Activated T-helper 2 cell treated with anti-CD3 and anti-CD28 coated beads, Interferon-gamma antibody, Interleukin-2, Interleukin-4, amounts not matched to agents 10 μg/mL and 5 μg/mL and 100 μg/mL, durations not matched to agents 14 hours and 24 hours and 36 hours (primary cell): ENCODE measurements at places on chromosomes 12 and 14. TPM values are rescaled to one million over a fixed set of nuclear protein-coding genes. Genes with fewer than 3 reads are reported as not detected.
A peak's percentile ranks its signal among the peaks of the same experiment; 100 is the strongest.

Gene UNG
- 82.5 and 86.2 TPM in 2 replicates for total RNA-seq

DNA sequence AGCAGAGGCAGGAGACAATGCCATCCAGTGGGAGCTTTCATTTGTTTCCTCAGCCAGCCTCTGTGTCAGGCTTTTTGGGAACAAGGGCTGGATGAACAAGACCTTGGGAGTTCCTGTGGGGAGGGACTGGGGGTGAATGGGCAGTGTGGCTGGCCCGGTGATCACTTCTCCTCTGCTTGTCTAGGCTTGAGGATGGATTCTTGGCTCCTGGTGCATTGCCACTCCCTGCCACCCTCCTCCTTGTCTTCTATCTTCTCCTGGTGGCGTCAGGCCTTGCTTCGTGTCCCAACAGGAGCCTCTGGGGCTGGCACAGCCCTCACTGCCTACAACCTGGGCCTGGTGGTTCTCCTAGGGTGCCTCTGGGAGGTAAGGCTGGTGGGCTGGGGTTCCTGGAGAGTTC lies 25.0 kb upstream of the KCNA5 start:
- no peak for DNase-seq

DNA sequence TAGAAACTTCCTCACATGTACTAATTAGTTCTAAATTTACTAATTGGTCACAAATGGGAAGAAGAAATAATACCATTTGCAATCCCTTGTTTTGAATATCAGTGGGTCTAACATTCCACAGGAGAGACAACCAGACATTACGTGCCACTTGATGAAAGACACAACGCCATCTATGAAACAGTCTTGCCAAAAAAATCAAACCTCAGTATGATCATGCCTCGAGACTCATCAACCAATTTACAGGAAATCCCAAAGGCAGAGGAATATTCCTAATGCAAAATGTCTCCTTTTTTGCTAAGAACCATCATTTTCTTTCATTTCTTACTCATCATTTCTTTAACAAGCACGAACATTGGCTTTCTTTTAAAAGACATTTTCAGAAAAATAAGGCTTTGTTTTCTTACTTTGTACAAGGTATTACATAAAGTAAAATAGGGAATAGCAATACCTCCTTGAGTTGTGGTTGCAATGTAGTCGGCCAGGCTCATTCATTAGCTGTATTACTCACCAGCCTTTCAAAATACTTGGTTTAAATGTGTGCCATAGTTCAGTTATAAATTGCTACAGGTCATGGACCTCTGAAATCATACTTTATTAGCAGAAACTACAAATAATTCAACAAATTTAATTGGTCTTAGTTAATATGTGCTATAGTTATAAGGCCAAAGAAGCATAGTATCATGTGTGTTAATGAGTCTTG lies 436.2 kb upstream of the FLRT2 start:
- no peak for DNase-seq

DNA sequence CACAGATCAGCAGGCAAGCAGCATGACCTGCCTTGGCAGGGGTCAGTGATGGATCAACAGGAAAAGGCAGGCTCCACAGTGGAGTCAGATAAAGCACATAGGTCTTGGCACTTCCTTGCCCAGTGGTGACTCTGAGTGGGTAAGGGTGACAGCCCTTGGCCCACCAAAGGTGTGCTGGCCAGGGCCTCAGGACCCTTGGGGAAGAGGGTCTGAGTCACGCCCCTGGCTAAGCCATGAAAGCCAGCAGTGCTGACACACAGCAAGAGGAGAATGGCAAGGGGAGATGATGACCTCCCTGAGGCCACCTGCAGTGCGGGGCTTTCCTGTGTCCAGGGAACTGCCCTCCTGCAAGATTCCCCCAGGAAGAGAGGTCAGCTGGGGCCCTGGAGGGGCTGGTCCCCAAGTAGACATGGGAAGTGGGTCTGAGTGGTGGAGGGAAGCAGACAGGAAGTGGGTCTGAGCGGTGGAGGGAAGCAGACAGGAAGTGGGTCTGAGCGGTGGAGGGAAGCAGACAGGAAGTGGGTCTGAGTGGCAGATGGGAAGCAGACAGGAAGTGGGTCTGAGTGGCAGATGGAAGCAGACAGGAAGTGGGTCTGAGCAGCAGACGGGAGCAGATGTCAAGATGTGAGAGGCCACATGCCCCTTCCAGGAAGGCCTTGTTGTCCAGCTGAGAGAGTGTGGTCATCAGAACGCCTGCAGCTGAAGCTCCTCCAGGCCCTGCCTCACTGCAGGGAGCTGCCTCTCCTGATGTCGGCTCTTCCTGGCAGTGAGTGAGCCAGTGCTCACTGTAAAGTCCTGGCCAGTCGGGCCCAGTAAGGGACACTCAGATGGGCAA lies 34.8 kb downstream of the DIO3 start:
- DNase-seq = no peak

Gene SMCO3
- not detected in 2 replicates for total RNA-seq

DNA sequence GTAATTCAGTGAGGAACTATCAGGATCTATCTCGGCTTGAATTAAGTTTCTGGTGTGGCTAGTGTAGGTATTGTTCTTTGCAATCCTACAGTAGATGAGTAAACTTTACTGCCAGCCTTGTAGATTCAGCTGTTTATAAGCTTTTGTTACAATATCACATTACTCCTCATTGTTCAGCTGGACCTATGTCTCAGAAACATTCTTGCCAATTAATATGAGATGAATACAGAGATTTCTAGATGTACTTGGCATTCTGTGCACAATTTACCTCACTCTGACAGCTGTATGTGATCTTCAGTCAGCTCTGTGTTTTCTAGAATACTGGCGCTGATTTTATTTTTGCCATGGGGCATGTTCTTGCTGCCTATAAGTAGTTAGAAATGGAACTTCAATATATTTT lies 55.7 kb downstream of the METTL25 start:
- no peak for DNase-seq

- no peak for DNase-seq
These were observed 2.7 kb upstream of the SAMD4A start for GRCh38 chr14:54564071-54564867.

DNA sequence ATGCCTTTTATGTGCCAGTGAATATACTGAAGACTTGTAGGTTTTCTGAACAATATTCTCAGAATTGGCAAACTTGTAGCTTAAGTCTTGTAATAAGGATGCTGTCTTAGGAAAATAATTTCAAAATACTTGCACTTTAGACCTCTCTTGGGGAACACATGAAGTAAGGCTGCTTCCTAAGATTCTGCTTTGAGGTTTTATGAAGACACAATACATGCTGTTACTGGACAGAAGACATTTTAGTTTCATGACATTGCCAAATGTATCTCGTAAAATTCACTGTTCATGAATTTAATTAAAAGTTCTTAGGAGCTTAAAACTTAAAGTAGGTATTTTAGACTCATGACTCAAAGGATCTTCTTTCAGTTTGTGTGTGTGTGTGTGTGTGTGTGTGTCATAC lies 80.7 kb downstream of the RAD51B start:
- DNase-seq = no peak

DNA sequence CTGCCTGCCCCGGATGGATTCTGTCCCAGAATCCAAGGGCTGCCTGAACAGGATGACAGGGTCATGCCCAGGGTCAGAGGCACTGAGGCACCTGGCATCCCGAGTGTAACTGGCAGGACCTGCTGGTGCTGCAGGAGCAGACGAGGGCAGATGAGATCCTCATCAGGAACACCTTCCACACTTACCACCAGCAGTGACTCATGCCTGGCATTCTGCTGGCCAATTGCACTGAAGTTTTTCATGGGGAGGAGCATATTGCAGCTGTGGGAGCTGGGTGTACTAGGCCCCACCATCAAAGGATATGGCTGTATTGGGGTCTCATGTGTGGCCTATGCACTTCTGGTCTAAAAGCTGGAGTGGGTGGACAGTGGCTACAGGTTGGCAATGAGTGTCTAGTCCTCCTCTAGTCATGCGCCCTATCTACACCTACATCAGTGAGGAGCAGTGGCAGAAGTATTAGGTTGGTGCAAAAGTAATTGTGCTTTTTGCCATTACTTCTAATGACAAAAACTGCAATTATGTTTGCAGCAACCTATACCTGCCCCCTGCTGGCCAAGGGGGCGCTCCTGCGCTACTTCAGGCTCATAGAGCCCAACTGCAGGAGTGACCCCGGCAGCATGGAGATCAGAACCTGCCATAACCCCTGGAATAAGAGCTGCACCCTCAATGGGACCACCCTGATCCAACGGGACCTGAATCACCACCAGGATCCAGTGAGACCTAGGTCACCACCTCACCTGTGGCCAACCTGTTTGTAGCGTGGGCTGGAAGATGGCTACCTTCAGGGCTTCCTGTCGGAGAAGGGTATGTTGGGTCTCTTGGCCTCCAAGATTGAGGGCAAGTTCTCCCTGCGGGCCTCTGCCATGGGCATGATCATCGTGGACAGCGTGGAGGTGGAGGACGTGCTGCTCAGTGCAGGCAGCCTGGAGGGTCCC lies 8.0 kb upstream of the C12orf42 start:
- peak; percentile 33 for DNase-seq
